Smooth muscle cell of trachea (primary cell): ENCODE measurements at places on chromosomes 2 and 18. TPM values are rescaled to one million over a fixed set of nuclear protein-coding genes. Genes with fewer than 3 reads are reported as not detected.

EPG5 gene
- 79.1 and 88.3 TPM in 2 replicates for total RNA-seq

ST6GAL2 gene
- under 0.01 TPM in 2 replicates for total RNA-seq

UGT1A10 gene
- not detected in 2 replicates for total RNA-seq

UPP2 gene
- under 0.01 TPM in 1 of 2 replicates, not detected in the other for total RNA-seq

GAREM2 gene
- total RNA-seq = 1.3 TPM in 2 replicates

CNTNAP5 gene
- total RNA-seq = not detected in 2 replicates

ITGB1BP1 gene
- total RNA-seq = 55.9 and 62.1 TPM in 2 replicates

SNED1 gene
- total RNA-seq = 52.9 and 124 TPM in 2 replicates
